NCI-H2081 treated with DMSO at 0.1 percent for 48 hours (cell line): ENCODE measurements at places on chromosomes 7 and 10.

DNA sequence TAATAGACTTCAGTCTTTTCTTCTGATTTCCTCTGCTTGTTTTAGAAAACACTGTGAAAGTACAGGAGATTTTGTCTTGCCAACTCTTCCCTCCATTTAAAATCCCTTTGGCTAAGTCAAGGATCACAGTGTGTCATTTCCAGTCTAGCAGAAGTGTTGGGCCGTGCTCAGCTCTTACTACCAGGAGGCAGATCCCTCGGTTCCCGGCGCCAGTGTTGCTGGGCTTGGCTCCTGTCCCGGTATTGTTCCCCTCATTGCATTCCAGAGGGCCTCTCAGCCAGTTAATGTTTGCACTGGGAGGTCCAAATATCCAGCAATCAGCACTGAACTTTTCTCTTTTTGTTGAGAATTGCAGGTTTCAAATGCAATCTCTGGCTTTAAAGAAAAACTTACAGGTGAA is 612.1 kb upstream of the MGMT start:
- no peak for DNase-seq

- DNase-seq, result no peak
These were observed 1027.8 kb upstream of the LRRTM3 start for GRCh38 chr10:65898055-65898454.

GRCh38 chr10:99921948-99922347 is 87.8 kb downstream of the DNMBP start:
- no peak for DNase-seq

DNA sequence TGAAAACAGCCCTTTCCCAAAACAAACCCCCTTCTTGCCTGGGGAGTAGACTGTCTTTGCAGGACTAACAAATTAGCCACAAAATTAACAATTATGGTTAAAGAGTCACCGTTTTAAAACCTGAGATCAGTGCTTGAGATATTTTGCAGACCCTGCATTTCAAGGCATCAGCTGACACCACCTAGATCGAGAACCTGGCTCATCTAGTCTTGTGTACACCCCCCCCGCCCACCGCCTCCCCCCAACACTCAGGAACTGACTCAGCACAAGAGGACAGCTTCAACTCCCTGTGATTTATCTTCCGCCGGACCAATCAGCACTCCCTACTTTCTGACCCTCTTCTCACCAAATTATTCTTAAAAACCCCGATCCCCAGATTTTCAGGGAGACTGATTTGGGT is 737.1 kb downstream of the PHTF2 start:
- DNase-seq, result no peak

DNA sequence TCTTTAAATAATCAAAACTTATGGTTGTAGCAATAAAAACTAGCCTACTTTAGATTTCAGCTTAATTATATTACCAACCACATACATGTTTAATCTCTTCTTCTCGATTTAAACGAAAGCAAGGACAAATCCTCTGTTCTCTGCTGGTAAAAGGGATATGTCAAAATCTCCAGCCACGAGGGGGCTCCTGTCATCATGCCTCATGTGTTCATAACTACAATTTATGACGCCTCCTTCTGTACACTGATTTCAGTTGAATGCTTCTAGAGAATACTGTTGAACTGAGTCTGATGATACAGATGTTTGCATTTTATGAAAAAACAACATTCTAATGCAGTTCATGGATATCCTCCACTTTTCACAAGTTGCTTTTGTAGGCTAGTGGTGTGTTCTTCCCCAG is 220.0 kb upstream of the DPP6 start:
- no peak for DNase-seq

DNA sequence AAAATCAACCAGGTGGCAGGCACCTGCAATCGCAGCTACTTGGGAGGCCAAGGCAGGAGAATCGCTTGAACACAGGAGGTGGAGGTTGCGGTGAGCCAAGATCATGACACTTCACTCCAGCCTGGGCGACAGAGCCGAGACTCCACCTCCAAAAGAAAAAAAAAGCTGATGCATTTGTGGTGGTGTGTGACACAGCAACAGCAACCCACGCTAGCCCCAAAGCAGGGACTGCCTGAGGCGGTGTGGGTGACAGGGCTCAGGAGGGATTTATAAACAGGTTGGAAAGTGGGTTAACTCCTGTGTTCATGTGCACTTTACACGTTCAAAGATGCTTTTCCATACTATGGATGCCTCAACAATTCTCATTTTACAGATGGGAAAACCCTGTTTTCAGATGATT is 395.9 kb upstream of the PODXL start:
- DNase-seq, result no peak

- DNase-seq, result no peak
These were observed 56.7 kb upstream of the EN2 start for GRCh38 chr7:155401231-155401630.

DNA sequence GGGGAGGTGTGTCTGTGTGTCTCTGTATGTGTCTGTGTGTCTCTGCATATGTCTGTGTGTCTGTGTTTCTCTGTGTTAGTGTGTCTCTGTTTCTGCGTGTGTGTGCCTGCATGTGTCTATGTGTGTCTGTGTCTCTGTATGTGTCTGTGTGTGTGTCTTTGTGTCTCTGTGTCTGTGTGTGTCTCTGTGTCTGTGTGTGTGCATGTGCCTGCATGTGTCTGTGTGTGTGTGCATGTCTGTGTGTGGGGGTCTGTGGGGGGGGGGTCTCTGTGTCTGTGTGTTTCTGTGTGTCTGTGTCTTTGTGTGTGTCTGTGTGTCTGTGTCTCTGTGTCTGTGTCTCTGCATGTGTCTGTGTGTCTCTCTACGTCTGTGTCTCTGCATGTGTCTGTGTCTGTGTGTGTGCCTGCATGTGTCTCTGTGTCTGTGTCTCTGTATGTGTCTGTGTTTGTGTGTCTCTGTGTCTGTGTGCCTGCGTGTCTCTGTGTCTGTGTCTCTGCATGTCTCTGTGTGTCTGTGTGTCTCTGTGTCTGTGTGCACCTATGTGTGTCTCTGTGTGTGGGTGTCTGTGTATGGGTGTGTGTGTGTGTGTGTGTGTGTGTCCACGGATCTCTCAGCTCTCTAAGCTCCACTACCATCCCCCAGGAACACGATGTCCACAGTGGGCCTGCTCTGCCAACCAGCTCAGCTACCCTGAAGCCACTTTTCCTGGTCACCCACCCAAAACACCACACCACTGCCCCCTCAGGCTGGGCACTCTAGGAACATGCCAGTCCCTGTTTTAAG is 41.7 kb downstream of the RASGEF1A start:
- DNase-seq, result no peak

GRCh38 chr7:137948083-137948844 is 53.6 kb downstream of the CREB3L2 start:
- DNase-seq, result no peak

DNA sequence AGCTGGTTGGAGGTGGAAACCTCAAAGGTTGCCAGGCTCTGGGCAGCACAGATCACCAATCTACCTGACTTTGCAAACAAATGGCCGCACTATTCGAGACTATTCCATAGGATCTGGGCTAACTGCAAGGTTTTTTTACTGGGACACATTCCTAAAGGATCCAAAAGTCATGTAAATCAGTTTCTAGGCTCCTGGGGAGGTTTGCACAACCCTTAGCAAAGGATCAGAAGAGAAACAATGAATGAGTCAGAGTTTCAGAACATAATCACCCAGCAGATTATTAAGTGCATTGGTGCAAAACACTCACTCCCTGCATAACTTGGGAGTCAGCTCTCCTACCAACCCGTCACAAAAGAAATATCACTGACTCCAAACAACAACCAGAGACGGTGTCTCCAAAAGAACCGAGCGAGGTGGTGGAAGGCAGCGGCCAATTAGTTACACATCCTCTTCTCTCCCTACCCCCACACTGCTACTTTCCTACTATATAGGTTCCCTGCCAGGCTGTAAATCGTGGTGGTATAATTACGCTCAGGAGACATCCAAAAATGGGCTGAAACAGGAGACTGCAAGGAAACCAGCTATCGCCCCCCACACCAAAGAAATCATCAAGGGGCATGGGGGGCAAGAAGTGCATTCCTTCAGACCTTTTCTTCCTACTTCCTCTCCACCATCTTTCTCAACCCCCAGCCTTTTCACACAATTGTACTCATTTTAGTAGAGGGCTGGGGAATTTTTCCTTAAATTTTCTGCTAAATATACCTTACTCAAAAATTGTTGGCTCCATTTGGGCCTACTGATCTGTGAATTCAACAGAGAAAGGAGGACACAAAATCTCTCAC is 3.2 kb downstream of the UBE2H start:
- no peak for DNase-seq

DNA sequence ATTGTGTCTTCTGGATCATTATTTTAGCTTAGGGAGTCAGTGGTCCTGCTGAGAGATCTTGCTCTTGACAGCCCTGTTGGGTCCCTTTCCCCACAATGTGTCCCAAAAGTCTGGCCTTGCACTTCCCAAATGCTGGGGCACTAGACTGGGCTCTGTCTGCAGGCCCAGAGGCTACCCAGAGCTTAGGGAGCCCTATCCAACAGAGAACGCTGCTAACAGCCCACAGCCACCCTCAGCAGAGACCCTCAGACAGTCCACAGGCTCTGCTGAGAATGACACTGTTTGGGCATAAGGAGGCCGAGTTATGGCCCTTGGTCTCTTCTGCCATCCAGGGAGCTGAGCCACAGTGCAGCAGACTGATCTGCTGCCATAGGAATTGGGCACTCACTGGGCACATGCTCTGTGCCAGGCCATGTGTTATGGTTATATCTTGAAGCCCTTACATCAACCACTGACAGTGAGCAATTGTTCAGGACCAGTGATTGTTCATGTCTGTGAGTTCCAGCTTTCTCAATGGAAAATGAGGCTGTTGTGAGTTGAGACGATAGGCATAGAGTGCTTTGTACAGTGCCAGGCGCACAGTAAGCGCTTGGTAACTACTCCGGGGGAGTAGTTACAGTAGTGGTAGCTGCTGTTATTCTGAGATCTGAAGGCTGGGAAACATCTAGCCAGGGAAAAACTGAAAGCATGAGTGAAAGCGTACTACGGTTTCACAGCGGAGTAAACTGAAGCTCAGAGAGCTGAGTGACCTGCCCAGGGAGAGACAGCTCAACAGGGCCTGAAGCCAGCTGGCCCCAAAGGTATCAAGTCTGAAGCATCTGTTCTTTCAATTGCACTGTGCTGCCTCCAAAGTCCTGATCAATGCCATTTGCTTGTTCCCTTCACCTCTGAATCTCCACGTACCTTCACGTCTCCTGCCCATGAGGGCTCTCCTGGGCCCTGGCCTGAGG is 77.6 kb upstream of the PRLHR start:
- DNase-seq, result no peak

GRCh38 chr7:18461785-18462467 is 33.6 kb upstream of the HDAC9 start:
- no peak for DNase-seq

DNA sequence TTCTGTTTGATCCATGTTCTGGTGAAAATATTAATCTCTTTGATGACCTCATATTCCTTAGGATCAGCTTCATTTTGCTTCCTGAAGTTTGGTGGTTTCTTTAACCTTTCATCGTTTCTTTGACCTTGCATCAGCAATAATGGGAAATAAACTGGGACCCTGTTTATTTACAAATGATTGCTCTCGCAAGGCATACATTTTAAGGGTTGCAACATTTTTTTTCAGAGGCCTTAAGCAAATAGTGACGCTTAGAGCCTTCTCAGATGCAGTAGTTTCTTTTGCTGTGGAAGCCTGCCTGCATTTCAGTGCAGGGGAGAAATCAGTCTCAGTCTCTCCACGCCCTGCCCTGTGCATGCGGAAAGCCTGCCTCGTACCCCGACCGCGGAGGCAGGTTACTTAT is 139.1 kb upstream of the NPS start:
- DNase-seq, result no peak

GRCh38 chr10:96639899-96640298 is 53.1 kb upstream of the TM9SF3 start:
- no peak for DNase-seq

GRCh38 chr7:135012229-135012628 is 25.9 kb downstream of the AGBL3 start:
- no peak for DNase-seq
